ENCODE measurements at places on chromosomes 4 and X.
A peak's percentile ranks its signal among the peaks of the same experiment; 100 is the strongest.

GRCh38 chr4:128513664-128514484 lies 226.3 kb upstream of the PGRMC2 start:
- no peak for DNase-seq

DNA sequence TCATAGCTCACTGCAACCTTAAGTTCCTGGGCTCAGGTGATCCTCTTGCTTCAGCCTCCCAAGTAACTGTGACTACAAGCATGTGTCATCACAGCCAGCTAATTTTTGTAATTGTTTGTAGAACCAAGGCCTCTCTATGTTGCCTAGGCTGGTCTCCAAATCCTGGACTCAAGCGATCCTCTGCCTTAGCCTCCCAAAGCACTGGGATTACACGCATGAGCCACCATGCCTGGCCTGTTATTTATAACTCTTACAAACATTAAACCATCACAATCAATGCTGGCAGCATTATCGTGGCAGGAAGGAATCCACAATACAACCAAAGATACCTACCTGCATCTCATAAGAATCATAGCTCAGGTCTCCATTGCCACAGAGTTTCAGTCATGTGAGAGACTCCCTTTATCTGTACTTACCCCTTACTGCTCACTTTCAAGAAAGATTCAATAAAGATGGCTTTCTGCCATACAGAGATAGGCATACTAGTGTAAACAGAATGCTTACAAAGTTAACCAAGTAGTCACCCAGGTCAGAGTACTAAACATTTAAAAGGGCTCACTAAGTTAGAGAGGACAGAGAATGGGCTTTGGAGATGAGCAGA lies 48.5 kb downstream of the SMIM31 start:
- peak; percentile 44 for DNase-seq

- no peak for DNase-seq
These were observed 152.2 kb downstream of the GRID2 start for GRCh38 chr4:92455951-92456350.

DNA sequence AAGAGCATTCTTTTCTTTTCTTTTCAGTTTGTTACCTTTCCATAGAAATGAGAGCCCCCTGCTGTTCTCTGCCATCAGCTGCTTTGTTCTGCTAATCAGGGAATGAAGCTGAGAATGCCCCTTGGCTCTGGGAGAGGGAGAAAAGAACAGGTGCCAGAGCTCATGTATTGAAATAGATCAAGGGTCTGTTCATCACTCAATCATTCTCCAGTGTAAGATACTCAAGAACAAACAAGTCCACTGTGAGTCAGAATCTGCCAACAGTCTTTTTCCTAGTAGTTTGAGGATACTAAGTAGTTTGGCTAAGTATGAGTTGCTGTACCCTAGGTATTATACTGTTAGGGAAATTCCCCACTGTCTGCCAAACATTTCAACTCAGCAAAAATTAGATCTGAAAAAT lies 144.3 kb downstream of the RTL3 start:
- no peak for DNase-seq

DNA sequence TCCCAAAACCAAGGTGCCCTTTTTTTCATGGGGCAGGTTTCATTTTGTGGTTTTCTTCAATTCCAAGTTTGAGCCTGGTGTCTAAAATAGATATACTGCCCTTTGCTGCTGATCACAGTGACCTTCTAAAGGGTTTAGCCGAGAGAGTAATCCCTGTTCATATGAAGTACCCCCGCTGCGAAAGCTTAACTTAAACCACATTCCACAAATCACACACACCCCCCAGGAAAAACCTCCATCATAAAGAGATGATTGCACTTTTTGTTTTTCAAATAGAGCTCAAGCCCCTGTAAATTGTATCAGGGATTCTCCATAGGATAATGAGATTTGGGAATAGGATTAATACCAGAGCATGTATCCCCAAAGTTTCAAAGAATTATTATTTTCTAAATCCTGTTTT lies 90.8 kb downstream of the USP46 start:
- no peak for DNase-seq

Data from large intestine (tissue), 12 donors.